ENCODE measurements at places on chromosomes 13 and 19.

DNA sequence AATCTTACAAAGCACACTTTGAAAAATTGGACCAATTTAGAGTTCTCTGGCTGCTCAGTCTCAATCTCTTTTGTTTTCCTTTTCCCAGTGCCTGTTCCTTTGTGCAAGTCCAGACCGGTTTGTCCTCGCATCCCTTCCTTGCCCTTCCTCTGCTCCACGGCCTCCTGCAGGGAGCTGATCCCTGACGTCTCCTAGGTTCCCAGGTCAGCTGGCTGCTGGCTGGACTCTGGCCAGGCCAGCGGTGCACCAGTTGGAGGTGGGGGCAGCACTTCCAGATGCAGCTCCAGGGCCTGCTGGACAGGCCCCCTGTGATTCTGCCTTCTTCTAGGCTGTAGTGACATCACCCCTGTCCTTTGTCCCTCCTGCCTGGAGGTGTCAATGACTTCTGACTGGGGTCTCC, 44.0 kb upstream of the KPNA3 start:
- no peak overlapping the region for H3K27ac ChIP-seq
- H3K27me3 ChIP-seq, result no peaks in the 10 kb centered on the region
- no peaks in the 10 kb centered on the region for H3K36me3 ChIP-seq
- no peak for DNase-seq

GRCh38 chr13:102136735-102137296, 265.0 kb downstream of the FGF14 start:
- DNase-seq, result no peak
- no peak overlapping the region for H3K27ac ChIP-seq
- H3K27me3 ChIP-seq, result no peaks in the 10 kb centered on the region
- no peak overlapping the region for H3K4me3 ChIP-seq
- peaks cover 29% of the 10 kb centered on the region for H3K4me1 ChIP-seq
- H3K36me3 ChIP-seq, result no peaks in the 10 kb centered on the region

- H3K27me3 ChIP-seq, result no peaks in the 10 kb centered on the region
- H3K4me1 ChIP-seq, result peaks cover 8% of the 10 kb centered on the region
- H3K36me3 ChIP-seq, result no peaks in the 10 kb centered on the region
- no peak overlapping the region for H3K4me3 ChIP-seq
- peak; percentile 59 for DNase-seq
Observed at GRCh38 chr19:17778251-17778967, 16.5 kb upstream of the B3GNT3 start.

GRCh38 chr19:12833418-12833737, 1.0 kb downstream of the RTBDN start:
- DNase-seq, result no peak
- H3K36me3 ChIP-seq, result no peaks in the 10 kb centered on the region
- peak overlapping the region; percentile 29 for H3K4me3 ChIP-seq
- peaks cover 13% of the 10 kb centered on the region for H3K4me1 ChIP-seq
- H3K27me3 ChIP-seq, result no peaks in the 10 kb centered on the region

GRCh38 chr13:59493436-59493965, 670.2 kb downstream of the DIAPH3 start:
- H3K27me3 ChIP-seq, result no peaks in the 10 kb centered on the region
- no peaks in the 10 kb centered on the region for H3K4me1 ChIP-seq
- no peak overlapping the region for H3K4me3 ChIP-seq
- no peak overlapping the region for H3K27ac ChIP-seq

- no peak overlapping the region for H3K4me3 ChIP-seq
- H3K36me3 ChIP-seq, result no peaks in the 10 kb centered on the region
- H3K27me3 ChIP-seq, result no peaks in the 10 kb centered on the region
- DNase-seq, result no peak
Observed at GRCh38 chr19:29326351-29326750, 113.4 kb upstream of the UQCRFS1 start.

GRCh38 chr13:33284031-33284430, 1.5 kb downstream of the STARD13 start:
- peaks cover 39% of the 10 kb centered on the region for H3K4me1 ChIP-seq
- H3K36me3 ChIP-seq, result no peaks in the 10 kb centered on the region
- peak overlapping the region; percentile 72 for H3K27ac ChIP-seq
- peak overlapping the region; percentile 58 for H3K4me3 ChIP-seq
- H3K27me3 ChIP-seq, result no peaks in the 10 kb centered on the region

DNA sequence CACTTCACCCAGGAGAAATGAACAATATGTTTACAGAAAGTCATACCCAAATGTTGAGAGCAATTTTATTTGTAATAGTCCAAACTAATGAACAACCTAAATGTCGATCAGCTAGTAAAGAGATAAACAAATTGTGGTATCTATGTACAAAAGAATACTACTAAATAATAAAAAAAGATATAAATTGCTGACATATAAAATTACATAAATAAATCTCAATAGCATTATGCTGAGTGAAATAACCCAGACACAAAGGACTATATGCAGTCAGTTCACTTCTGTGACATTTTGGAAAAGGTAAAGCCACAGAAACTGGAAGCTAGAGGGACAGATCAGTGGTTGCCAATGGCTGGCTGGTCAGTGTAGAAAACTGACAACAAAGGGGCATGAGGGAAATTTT, 346.0 kb upstream of the PCDH20 start:
- H3K27me3 ChIP-seq, result no peaks in the 10 kb centered on the region
- H3K27ac ChIP-seq, result no peak overlapping the region
- DNase-seq, result no peak
- no peak overlapping the region for H3K4me3 ChIP-seq

- H3K27me3 ChIP-seq, result no peaks in the 10 kb centered on the region
- H3K4me1 ChIP-seq, result no peaks in the 10 kb centered on the region
- DNase-seq, result no peak
- no peak overlapping the region for H3K4me3 ChIP-seq
- H3K27ac ChIP-seq, result no peak overlapping the region
Observed at GRCh38 chr13:100075700-100076587, 12.9 kb upstream of the PCCA start.

DNA sequence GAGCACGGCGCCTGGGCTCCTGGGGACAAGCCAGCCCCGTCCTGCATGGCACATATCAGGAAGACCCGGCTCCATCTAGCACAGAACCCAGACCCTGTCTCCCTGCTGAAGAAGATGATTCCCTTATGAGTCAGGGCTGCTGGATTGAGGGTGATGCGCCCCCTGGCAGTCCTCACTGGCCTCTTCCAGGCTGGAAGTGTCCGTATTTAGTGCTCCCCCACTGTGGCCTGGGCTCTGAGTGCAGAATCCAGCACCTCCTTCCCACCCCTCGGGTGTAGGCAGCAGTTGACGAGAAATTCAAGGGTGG, 14.9 kb downstream of the COMP start:
- no peaks in the 10 kb centered on the region for H3K4me1 ChIP-seq
- no peaks in the 10 kb centered on the region for H3K27me3 ChIP-seq
- no peak overlapping the region for H3K27ac ChIP-seq
- DNase-seq, result no peak

- no peaks in the 10 kb centered on the region for H3K4me1 ChIP-seq
- DNase-seq, result peak; percentile 60
- no peaks in the 10 kb centered on the region for H3K27me3 ChIP-seq
- no peak overlapping the region for H3K4me3 ChIP-seq
Observed at GRCh38 chr19:39110263-39110967, 15.2 kb upstream of the PAK4 start.

- no peaks in the 10 kb centered on the region for H3K4me1 ChIP-seq
- H3K27me3 ChIP-seq, result no peaks in the 10 kb centered on the region
- peak; percentile 36 for DNase-seq
Observed at GRCh38 chr13:69324090-69324886, 783.3 kb upstream of the ATXN8OS start.

- peak; percentile 100 for DNase-seq
- peaks cover 25% of the 10 kb centered on the region for H3K4me1 ChIP-seq
- H3K27me3 ChIP-seq, result no peaks in the 10 kb centered on the region
Observed at GRCh38 chr19:507286-508203, at the start of gene TPGS1. TSS of gene TPGS1 (plus strand) at chr19:507497. CDS start at chr19:507507, 10 bp downstream.

GRCh38 chr13:96817336-96817941, 176.8 kb downstream of the OXGR1 start:
- no peaks in the 10 kb centered on the region for H3K27me3 ChIP-seq
- H3K4me1 ChIP-seq, result no peaks in the 10 kb centered on the region
- no peaks in the 10 kb centered on the region for H3K36me3 ChIP-seq
- no peak overlapping the region for H3K4me3 ChIP-seq
- H3K27ac ChIP-seq, result no peak overlapping the region
